Urothelium cell line (cell line): ENCODE measurements at places on chromosomes 5 and 9.

DNA sequence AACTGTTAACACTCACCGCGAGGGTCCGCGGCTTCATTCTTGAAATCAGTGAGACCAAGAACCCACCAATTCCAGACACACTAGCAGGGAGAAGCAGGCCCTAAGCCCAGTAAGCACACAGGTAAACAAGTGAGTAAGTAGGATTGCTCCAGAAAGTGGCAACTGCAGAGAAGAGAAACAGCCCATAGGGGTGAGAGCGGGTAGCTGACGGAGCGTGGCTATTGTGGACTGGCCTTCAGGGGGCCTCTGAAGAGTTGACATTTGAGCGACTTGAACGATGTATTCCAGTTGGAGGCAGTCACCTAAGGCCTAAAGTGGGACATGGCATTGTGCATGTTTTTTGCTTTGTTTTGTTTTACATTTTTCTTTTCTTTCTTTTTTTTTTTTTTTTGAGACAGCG lies 74.2 kb downstream of the TSPAN17 start:
- no peak for DNase-seq

GRCh38 chr5:158874343-158874742 lies 225.4 kb downstream of the EBF1 start:
- no peak for DNase-seq

- DNase-seq: no peak
Observed at GRCh38 chr5:112554101-112554977, 135.3 kb upstream of the EPB41L4A start.

GRCh38 chr5:160959804-160960203 lies 107.8 kb upstream of the ATP10B start:
- DNase-seq: peak; percentile 68

- no peak for DNase-seq
Observed at GRCh38 chr9:99044827-99045226, 60.1 kb upstream of the TGFBR1 start.

DNA sequence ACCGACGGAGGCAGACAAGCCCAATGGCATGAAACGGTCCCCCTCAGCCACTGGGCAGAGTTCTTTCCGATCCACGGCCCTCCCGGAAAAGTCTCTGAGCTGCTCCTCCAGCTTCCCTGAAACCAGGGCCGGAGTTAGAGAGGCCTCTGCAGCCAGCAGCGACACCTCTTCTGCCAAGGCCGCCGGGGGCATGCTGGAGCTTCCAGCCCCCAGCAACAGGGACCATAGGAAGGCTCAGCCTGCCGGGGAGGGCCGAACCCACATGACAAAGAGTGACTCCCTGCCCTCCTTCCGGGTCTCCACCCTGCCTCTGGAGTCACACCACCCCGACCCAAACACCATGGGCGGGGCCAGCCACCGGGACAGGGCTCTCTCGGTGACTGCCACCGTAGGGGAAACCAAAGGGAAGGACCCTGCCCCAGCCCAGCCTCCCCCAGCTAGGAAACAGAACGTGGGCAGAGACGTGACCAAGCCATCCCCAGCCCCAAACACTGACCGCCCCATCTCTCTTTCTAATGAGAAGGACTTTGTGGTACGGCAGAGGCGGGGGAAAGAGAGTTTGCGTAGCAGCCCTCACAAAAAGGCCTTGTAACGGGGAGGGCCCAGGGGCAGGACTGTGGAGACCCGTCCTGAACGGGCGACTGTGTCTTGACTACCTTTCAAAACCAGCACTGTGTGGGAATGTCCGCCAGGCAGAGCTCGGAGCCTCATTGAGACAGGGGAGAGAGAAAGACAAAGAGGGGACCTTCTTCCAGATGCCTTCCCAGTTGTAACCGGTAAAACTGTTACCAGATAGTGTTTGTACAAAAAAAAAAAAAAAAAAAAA lies 29.9 kb downstream of the CD180 start:
- DNase-seq: no peak

- no peak for DNase-seq
Observed at GRCh38 chr9:88920645-88921044, 70.6 kb upstream of the S1PR3 start.

DNA sequence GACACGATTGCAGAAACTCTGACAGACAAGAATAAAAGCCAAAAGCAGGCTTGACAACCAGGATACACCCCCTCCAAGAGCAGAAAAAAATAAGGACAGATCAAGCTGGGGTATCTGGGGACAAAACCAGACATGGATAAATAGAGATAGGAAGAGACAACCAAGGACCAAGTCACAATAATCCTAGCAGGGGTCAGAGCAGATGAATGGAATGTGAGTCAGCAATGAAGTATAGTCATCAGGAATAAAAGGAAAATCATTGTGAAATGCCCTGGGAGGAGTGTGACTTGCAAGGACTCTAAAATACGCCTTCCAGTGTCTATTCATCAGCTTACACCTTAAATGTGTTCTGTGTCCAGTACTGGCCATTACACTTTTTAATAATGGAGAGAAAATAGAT lies 206.8 kb downstream of the CAAP1 start:
- DNase-seq: no peak
